Thymus (tissue), 14 donors: ENCODE measurements at places on chromosomes 4 and X. TPM values are rescaled to one million over a fixed set of nuclear protein-coding genes. Genes with fewer than 3 reads are reported as not detected.

CTAG1A gene
- total RNA-seq = not detected

- peak overlapping the region; percentile 87 for H3K27ac ChIP-seq
- H3K27me3 ChIP-seq = no peaks in the 10 kb centered on the region
- peaks cover 25% of the 10 kb centered on the region for H3K4me1 ChIP-seq
- H3K4me3 ChIP-seq = no peak overlapping the region
- no peaks in the 10 kb centered on the region for H3K36me3 ChIP-seq
Measured at GRCh38 chr4:1202526-1203011, 30.2 kb upstream of the SPON2 start.

DNA sequence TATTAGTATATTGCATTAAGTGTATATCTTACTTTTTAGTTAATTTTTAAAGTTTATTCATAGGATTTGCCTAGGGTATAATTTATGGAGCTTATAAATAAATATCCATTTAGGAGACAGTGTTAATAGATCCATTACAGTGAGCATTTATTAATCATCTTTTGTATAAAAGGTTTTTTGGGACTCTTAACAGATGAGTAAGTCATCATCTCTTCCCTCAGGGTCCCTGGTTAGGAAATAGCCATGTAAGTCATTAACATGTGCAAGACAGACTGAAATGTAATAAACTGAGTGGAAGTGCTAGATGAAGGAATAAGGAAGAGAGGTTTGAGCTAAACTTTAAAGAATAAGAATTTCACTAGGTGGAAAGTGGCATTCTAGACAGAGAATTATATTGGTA, 69.2 kb downstream of the PAQR3 start:
- H3K27me3 ChIP-seq = no peaks in the 10 kb centered on the region
- H3K27ac ChIP-seq = no peak overlapping the region
- no peak overlapping the region for H3K4me3 ChIP-seq
- no peaks in the 10 kb centered on the region for H3K4me1 ChIP-seq

ASMT gene
- 0.05 TPM for total RNA-seq

FOXP3 gene
- total RNA-seq = 1.9 TPM

GRIA3 gene
- 0.61 TPM for total RNA-seq

ARX gene
- not detected for total RNA-seq

DNA sequence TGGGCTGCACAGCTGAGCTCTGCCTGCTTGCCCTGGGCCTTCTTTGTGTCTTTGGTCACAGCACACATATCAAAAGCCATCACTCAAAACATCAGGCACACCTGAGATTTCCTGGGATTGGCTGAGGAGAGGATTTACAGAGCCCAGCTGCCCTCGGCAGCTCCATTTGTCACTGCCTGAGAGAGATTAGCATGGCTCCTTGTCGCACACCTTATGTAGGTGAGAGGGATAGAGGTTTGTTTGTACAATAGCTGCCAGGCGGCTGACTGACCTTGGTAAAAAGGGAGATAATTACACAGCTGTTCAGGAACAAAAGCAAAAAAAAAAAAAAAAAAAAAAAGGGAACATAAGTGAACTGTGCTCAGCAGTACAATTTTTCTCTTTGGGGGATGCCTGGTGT, 63.2 kb downstream of the MGST2 start:
- H3K4me1 ChIP-seq = peaks cover 5% of the 10 kb centered on the region
- H3K27me3 ChIP-seq = no peaks in the 10 kb centered on the region
- no peak for DNase-seq

GRCh38 chrX:42530027-42530426, 247.9 kb downstream of the PPP1R2C start:
- H3K27ac ChIP-seq = no peak overlapping the region
- no peaks in the 10 kb centered on the region for H3K27me3 ChIP-seq
- H3K36me3 ChIP-seq = no peaks in the 10 kb centered on the region

NMU gene
- 2.5 TPM for total RNA-seq

STEEP1 gene
- total RNA-seq = 38.8 TPM

- H3K36me3 ChIP-seq = peaks cover 19% of the 10 kb centered on the region
- H3K27ac ChIP-seq = no peak overlapping the region
- H3K4me1 ChIP-seq = no peaks in the 10 kb centered on the region
- H3K27me3 ChIP-seq = no peaks in the 10 kb centered on the region
- DNase-seq = no peak
Measured at GRCh38 chr4:48588230-48589097, 98.4 kb downstream of the ZAR1 start.

- H3K27ac ChIP-seq = no peak overlapping the region
- no peak for DNase-seq
- no peaks in the 10 kb centered on the region for H3K27me3 ChIP-seq
- H3K36me3 ChIP-seq = no peaks in the 10 kb centered on the region
- H3K4me3 ChIP-seq = no peak overlapping the region
Measured at GRCh38 chr4:54446581-54446980, 211.2 kb upstream of the KIT start.

FGFR3 gene
- total RNA-seq = 3.8 TPM

GPR101 gene
- total RNA-seq = not detected

DNA sequence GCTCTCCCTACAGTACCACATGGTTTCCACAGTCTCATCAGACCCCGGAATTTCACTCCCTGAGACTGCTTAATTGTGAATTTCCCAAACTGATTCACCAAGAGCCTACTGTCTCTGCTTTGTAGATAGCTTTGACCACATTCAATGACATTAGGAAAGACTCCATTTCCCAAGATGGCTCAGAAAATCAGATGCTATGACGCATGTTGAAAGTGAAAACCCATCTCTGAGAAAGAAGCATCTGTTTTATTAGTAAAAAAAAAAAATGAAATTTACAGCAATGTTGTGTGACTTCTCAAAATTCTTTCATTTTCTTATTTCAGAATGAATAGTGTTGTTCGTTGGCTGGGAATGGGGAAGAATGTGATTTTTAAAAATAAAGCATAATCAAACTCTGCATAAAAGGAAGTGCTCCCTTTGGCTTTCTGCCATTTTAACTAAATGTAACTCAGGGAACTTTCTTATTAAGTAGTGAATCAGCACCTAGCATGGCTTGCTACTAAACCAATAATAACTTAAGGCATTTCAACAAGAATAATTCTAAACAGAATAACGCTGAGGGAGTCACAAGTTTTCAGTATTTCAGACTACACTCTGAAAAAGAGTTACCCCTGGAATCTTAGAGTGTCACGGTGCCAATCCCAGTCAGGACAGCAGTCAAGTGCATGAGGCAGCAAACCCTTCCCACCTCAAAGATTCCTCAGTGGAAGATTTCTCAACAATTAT, 97.4 kb upstream of the MYOZ2 start:
- no peaks in the 10 kb centered on the region for H3K27me3 ChIP-seq
- no peaks in the 10 kb centered on the region for H3K36me3 ChIP-seq
- no peak overlapping the region for H3K4me3 ChIP-seq
- H3K4me1 ChIP-seq = no peaks in the 10 kb centered on the region

DNA sequence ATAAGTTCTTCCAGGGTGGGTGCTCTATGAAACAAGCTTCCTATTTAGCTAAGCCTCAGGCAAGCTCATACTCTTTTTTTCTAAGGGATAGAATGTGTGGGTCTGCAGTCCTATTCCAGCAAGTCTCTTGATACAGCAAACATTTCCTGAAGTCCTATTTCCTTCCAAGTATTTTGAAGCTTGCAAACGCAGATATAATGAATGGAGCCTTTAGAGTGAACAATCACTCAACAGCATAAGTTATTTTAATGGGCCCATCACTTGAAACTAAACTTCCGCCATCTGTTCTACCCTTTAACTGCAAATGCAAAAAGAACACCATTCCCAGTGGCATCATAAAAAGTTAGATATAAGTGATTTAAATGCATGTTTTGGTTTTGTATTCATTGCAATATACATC, 108.3 kb upstream of the TAPT1 start:
- H3K27me3 ChIP-seq = no peaks in the 10 kb centered on the region
- H3K4me1 ChIP-seq = no peaks in the 10 kb centered on the region
- DNase-seq = no peak
- H3K4me3 ChIP-seq = no peak overlapping the region
- no peak overlapping the region for H3K27ac ChIP-seq
- no peaks in the 10 kb centered on the region for H3K36me3 ChIP-seq

CCNB3 gene
- 0.42 TPM for total RNA-seq

GRCh38 chr4:151691639-151692442, 69.0 kb downstream of the GATB start:
- H3K27ac ChIP-seq = peak overlapping the region; percentile 49
- no peak for DNase-seq
- no peak overlapping the region for H3K4me3 ChIP-seq
- H3K36me3 ChIP-seq = peaks cover 4% of the 10 kb centered on the region

DNA sequence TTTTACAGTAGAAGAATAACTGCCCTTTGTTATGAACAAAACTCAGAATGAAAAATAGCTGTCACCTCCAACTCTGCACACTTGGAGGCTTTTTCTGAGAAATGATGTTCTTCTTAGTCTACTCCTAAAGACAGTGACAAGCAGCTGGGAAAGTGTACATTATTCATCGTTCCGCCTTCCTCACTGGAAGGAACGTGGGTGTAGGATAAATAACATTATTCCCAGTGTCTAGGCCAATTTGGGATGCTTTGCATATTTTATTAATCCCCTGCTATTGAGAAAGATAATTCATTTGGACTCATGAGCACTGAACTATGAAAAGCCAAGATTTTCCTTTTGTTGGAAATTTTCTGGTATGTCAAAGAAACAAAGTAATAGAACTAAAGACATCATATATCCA, 87.8 kb downstream of the VCX2 start:
- H3K27me3 ChIP-seq = no peaks in the 10 kb centered on the region
- no peak for DNase-seq
- no peak overlapping the region for H3K4me3 ChIP-seq
- no peaks in the 10 kb centered on the region for H3K36me3 ChIP-seq

DNA sequence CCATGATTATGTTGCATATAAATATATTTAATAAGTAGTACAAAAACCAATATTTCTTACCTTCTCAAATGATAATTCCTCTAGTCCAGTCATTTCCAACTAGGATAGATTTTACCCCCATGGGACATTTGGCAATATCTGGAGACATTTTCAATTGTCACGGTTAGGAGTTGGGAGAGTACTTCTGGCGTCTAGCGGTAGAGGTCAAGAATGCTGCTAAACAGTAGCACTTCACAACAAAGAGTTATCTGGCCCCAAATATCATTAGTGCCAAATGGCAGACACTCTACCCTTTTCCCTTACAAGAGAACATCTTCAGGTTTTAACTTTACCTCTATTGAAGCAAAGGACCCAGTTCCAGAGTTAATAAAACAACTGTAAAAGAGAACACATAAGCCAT, 168.1 kb downstream of the FAT4 start:
- H3K27me3 ChIP-seq = no peaks in the 10 kb centered on the region
- no peak overlapping the region for H3K4me3 ChIP-seq
- H3K36me3 ChIP-seq = no peaks in the 10 kb centered on the region

DNA sequence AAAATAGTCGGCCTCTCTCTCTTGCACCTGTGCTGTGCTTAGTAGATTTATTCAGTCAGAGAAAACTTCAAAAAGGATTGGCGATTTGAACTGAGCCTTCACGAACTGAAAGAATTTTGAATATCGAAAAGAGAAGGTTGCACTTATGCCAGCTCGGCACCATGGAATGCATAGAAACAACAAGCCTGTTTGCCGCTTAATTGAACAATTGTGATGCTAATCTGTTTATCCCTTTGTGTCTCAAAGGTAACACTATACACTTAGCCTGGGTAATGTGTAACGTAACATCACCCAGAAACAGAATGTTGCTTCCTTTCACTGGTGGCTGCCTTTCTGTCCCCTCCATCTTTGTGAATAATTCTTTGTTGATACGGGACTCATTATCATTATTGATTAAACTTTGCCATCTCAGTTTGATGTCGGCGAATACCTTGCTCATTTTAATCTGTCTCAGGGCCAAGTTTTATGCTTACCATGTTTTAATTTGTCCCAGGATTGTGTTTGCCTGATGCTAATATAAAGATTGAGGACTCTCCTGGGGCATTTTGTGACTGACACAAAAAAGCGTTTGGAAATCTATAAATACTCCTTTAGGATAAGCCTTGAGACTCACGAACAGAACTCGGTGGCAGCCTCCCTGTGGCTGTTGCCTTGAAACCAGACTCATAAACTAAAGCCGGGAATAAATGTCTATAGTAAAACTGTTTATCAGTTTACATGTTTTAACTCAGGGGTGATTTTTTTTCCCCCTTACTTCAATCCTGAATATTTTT, 400.5 kb downstream of the RAPGEF2 start:
- no peak overlapping the region for H3K27ac ChIP-seq
- no peaks in the 10 kb centered on the region for H3K36me3 ChIP-seq
- H3K4me3 ChIP-seq = no peak overlapping the region
- DNase-seq = no peak
- H3K4me1 ChIP-seq = no peaks in the 10 kb centered on the region
- no peaks in the 10 kb centered on the region for H3K27me3 ChIP-seq

RRH gene
- total RNA-seq = 0.05 TPM

USP53 gene
- total RNA-seq = 17.3 TPM

GRCh38 chrX:45009371-45010000, 136.5 kb downstream of the KDM6A start:
- no peaks in the 10 kb centered on the region for H3K27me3 ChIP-seq
- H3K4me3 ChIP-seq = no peak overlapping the region
- no peaks in the 10 kb centered on the region for H3K4me1 ChIP-seq
- no peak overlapping the region for H3K27ac ChIP-seq

ERAS gene
- not detected for total RNA-seq

FAM149A gene
- total RNA-seq = 3.8 TPM

KLF8 gene
- 0.71 TPM for total RNA-seq

DNA sequence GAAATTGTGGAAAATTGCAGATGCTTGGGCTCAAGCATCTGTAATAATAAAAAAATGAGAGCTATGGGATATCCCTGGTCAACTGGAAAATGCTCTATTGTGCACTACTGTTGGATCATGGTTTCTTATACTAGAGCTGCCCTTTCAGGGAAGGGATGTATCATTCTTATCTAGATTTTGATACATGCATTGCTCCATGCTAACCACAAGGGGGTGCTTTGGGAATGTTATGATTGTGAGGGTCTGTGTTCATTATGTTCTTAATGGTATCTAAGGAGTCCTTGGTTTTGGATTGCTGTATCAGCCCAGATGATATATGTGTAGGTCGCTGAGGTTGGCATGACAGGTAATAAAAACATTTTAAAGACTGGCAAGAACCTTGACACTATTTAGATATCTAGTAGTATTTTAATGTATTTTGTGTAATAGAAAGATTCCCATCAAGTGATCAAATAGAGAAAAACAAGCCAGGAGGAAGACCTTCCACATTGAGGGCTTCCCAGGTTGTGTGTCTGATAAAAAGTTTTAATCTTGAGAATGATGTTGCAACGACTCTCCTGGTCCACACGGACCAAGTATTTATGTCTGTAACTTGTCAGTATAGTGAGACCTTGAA, 49.2 kb upstream of the TLR2 start:
- H3K36me3 ChIP-seq = peaks cover 84% of the 10 kb centered on the region
- H3K4me1 ChIP-seq = no peaks in the 10 kb centered on the region
- DNase-seq = peak; percentile 33
- no peaks in the 10 kb centered on the region for H3K27me3 ChIP-seq
- no peak overlapping the region for H3K27ac ChIP-seq

DNA sequence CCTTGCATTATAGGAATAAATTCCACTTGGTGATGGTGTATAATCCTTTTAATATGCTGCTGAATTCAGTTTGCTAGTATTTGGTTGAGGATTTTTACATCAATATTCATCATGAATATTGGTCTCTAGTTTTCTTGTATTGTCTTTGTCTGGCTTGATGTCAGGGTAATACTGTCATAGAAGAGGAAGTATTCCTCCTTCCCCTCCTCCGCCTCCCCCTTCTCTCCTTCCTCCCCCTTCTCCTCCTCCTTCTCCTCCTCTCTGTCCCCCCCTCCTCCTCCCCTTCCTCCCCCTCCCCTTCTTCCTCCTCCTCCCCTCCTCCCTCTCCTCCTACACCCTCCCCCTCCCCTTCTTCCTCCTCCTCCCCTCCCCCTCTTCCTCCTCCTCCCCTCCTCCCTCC, 65.8 kb downstream of the RGS12 start:
- peaks cover 10% of the 10 kb centered on the region for H3K4me1 ChIP-seq
- H3K27me3 ChIP-seq = peaks cover 4% of the 10 kb centered on the region
- H3K36me3 ChIP-seq = no peaks in the 10 kb centered on the region
- no peak overlapping the region for H3K27ac ChIP-seq
